Tongue (tissue), 3 donors: ENCODE measurements at places on chromosomes 3 and 15.

- DNase-seq: no peak
Observed at GRCh38 chr3:114192136-114192535, 13.3 kb upstream of the DRD3 start.

DNA sequence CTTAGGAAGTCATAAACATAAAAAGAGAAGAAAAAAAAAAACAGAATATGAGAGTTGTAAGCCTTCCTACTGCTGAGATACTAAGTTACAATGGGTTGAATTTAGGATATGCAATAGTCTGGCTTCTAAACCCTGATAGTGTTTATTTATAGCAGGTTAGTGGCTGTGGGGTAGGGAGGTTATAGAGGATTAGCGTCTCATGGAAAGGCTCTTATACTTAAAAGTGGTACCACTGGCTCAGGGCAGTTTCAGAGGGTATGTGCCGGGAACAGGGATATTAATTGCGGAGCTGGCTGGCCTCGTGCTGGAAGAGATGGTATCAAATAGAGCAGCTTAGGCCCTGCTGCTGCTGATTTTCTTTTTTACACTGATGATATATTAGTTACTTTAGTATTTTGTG is 60.8 kb downstream of the PFN2 start:
- peak; percentile 42 for DNase-seq

- peak; percentile 83 for DNase-seq
Observed at GRCh38 chr3:62159709-62160092, 213.6 kb downstream of the FEZF2 start.

GRCh38 chr3:40930131-40930538 is 269.2 kb upstream of the CTNNB1 start:
- peak; percentile 26 for DNase-seq

GRCh38 chr3:16136055-16136454 is 38.4 kb upstream of the GALNT15 start:
- DNase-seq: peak; percentile 61
